ENCODE measurements at places on chromosomes 4 and X. TPM values are rescaled to one million over a fixed set of nuclear protein-coding genes. Genes with fewer than 3 reads are reported as not detected.

DNA sequence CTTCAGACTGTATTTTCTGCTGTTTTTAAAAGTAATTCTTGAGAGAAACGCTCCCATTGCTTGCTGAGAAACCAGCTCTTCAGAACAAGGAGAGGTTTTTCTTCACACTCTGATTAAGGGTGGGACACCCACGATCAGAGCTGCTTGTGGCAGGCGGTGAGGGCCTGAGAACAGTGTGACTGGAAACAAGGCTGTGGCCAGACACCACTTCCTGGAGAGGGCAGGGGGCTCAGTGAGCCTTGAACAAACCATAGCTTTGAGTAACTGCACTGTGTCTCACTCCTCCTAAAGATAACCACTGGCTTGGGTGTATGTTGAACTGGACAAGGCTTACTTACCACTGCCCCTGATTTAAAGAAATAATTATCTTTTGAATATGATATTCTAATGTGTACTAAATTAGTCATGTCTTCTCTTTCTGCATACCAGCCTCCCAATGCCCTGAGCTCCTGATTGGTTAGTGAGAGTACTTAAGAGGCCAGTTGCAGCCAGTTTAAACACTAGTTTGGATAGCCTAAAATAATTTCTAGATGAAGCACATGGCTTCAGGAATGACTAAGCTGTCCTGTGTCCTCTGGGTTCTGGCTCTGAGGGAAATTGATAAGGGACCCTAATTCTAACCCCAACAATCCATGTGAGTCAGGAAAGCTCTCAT lies 3.7 kb upstream of the GPR82 start:
- DNase-seq: no peak

- no peak for DNase-seq
Observed at GRCh38 chrX:102650903-102651241, 411 bp upstream of the GPRASP1 start.

DNA sequence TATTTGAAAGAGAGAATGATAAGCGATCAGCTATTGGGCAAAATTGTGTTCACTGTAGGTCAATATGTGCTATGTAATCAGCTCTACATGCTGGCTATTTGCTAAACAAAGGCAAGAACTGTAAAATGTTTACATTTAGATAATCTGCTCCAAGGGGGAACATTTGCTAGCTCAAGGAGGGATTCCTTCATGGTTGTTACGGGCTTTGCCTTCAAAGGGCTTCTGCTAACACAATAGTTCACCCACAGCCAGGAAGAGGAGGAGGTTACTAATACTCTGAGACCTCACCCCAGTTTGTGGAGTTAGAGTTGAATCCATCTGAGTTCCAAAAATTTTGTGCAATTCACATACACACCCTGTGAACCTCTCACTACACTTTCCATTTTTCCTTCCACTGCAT lies 107.6 kb upstream of the BMP3 start:
- DNase-seq: no peak

DNA sequence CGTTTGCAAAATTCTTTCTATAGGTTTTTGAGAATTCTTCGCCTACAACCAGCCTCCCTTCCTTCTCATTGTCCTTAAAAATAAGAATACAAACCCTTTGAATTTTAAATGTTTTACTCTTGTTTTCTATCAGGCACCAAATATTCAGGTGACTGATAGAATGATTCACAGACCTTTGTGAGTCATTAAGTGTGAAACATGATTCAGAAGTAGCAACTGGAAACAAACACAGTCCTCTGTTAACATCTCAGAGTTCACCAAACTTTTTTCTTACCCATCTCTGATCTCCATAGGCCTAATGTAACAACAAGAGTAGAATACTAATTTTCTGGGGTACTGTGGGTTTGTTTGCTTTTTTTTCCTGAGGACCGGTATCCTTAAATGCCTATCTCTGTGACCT lies 63.4 kb upstream of the MAB21L2 start:
- no peak for DNase-seq

DNA sequence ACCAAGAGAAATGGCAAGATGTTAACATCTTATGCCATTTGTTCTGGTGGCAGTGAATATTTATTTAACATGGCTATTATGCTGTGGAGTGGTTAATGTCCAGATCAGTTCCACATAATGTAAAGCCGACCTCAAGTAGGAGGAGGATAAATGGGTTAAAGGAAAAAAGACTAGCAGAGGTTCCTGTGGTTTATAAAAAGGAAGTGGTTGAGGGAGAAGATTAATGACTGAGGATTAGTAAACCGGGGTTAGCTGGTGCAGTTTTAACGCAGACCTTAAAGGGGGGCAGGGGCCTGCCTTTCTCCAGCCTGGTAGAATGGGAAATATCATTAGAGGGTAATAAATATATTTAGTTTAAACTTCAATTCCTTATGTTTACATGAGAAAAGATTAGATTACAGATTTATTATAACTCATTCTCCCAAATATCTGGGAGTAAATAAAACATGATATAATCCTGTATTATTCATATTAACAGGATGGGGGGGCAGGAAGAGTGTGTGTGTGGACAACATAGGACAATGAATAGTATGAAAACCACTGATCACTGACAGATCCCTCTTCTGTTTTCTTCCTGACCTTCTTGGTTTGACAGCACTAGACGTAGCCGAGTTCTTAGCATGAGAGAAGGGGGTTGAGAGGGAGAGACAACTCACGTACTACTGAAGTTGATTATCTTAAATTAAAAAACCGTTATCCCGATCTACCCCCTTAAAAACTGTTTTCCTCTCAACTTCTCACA lies 124.1 kb upstream of the LIMCH1 start:
- DNase-seq: no peak

DNA sequence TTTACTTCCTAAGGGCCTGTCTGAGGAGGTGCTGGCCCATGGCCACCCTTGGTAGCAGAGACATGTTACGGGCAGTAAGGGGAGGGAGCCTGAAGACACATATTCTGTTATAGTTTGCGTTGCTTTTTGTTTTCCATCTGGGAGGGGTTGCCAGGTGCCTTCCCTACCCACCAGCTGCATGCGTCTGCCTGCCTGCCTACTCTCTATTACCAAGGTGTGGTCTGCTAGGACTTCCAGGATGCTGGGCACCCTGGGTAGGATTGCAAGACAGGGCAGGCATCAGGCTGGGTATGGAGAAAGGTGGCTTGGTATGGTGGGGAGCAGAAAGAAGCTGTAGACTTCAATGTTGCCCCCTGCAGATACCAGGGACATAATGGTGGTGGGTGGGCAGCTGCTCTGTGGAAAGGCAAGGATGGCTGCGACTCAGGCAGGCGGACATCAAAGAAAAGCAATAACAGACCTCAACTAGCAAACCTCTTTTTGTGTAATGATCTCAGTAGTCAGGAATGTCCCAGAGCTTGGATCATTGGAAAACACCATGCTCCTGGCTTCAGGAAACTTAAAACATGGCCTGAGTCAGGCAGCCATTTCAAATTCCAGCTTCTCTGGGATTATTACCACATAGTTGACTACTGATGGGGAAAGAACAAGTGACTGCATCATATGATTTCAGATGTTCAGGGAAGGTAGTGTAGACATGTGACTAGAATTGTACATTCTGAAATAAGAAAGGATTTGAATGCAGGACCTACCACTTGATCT lies 67.8 kb downstream of the HOPX start:
- DNase-seq: no peak

DNA sequence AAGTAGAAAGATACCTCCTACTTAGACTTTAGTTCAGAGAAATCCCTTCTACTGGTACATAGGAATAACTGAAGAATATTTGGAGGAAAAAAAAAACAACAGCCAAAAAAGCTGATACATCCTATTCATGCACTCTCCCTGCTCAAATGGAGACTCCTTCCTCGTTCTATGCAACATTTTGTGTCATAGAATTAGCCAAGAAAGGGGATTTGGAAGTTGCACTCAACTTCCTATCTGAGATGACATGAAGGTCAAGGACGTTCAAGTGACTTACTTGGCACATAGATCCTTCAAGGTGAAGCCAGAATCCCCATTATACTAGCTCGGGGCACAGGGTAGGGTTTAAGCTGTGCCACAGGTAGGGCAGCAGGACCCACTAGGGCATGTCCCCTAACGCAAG lies 56.2 kb upstream of the S100G start:
- DNase-seq: no peak

GRCh38 chr4:154454710-154455109 lies 36.9 kb downstream of the DCHS2 start:
- DNase-seq: no peak

DNA sequence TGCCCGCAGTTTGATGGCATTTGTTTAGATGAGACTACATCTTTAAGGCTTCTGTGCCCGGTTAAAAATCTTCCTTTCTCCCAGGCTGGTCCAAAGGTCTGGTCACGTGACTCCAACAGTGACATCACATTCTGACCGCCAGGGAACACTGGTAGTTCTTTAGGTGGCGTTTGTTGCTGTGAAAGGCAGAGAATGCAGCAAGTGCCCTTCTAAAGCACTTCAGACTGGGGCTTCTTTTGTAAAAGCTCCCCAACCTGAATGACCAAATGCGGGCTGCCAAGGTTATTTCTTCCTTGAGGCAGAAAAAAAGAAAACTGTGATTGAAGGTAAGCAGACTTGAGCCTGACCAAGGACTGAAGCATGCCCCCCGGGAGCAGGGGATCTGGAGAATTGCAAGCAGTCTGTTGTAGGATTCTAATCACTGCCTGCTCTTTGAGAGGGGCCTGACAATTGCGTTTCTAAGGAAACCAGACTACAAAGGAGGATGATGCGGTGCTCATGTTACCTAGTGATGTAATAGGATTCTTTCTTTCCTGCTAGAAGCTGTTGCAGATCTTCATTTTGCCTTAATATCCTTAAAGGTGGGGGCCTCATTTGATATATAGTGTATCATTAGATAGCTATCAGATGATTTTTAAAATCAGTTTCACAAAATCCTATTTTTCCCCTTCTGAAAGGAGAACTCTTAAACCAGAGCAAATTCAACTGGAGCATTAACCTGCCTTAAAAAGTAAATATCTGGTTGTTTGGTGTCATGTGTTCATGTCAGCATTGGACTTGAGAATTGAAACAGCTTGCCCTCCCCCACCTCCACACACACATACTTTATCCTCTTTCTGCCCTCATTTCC lies 133.1 kb downstream of the AKAP4 start:
- no peak for DNase-seq

- no peak for DNase-seq
Observed at GRCh38 chr4:183447646-183448045, 3.2 kb downstream of the CDKN2AIP start.

SLC7A11 gene
- 2.1 TPM for polyA plus RNA-seq

All from left renal pelvis (tissue), 4 donors.